ENCODE measurements at places on chromosomes 6 and 20. TPM values are rescaled to one million over a fixed set of nuclear protein-coding genes. Genes with fewer than 3 reads are reported as not detected.

GRCh38 chr6:4176907-4177306 lies 41.5 kb upstream of the ECI2 start:
- DNase-seq, result no peak

DNA sequence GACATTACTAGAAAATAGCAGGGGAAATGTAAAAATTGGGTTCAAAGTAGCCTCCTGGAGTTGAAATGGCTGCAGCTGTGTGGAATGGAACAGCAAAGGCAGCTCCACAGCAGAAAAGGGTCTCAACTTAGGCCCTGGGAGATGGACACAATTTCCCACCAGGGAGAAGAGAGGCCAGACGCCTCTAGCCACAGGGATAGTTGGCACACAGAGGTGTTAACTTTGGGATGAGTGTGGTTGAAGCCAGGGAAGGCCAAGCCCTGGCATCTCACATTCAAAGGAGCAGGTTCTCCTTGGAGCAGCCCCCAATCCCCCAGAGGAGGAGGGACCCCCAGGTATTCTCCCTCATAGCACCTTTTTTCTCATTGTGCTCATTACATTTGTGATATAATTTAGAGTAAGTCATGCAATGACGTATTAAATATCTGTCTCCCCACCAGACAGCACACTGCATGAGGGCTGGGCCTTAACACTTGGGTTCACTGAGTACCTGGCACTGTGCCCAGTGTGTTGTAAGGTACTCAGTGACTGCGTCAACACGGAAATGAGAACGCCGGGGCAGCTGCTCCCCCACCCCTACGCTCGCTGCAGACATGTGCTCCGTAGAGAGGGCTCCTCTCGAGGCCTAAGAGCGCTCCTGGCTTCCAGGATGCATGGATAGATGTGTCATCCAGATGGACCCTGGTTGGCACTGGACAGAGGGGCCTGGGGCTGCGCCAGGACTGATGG lies 76.0 kb upstream of the CD93 start:
- DNase-seq, result no peak

DNA sequence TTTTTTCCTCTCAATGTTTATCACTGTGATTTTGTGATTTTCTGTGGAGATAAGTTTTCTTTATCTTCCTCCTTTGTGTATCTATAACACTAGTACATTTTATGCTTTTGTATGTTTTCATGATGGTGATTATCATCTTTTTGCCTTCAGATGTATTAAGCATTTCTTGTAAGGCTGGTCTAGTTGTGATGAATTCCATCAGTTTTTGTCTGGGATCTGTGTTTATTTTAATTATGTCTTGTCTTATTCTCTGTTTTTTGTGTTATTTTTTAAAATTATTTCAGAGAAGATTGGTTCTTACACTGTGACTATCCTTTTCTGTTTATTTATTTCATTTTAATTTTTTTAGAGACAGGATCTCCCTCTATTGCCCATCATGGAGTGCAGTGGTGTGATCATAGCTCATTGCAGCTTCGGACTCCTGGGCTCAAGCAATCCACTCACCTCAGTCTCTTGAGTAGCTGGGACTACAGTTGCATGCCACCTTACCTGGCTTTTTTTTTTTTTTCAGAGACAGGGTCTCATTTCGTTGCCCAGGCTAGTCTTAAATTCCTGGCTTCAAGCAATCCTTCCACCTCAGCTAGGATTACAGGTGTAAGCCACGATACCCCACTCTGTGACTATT lies 187.4 kb downstream of the SLC16A10 start:
- DNase-seq, result no peak

DNA sequence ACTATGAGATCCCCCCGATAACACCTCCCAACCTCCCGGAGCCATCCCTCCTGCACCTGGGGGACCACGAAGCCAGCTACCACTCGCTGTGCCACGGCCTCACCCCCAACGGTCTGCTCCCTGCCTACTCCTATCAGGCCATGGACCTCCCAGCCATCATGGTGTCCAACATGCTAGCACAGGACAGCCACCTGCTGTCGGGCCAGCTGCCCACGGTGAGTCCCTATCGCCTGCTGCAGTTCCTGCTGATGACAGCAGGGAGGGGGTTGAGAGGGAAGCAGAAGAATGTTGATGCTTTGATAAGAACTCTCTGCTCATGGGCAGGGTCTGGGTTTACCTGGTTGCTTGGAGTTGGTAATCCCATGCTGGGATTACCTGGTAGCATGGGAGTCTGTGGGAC lies 91.9 kb downstream of the TOX2 start:
- no peak for DNase-seq

DNA sequence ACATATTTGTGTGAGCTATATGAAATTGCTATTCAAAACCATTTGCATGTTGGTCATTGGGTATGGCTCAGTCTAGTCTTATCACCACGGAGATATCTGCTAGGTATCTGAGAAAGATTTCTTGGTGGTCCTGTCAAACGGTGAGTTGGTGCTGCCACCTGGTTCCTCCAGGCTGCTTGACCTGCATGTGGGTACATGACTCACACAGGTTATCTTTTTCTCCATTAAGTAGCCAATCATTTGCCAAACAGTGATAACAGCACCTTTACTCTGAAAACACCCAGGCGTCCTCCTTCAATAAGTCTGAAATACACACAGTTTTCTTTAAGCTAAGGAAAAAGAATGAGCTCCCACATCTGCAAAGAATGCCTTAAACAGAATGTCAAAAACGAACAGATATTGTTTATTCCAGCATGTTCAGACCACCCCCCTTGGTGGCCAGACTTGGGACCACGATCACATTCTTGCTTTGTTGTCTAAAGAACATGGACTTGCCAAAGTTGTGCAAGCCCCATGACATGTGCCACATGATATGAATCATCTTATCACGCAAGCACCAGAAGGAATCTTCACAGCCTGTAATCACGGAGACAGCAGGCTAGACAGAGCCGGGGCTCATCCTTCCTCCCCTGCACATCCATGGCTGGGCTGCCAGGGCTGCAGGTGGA lies 200.7 kb upstream of the THBS2 start:
- peak; percentile 94 for DNase-seq

- DNase-seq, result no peak
These were observed 94.5 kb downstream of the TULP4 start for GRCh38 chr6:158406736-158407135.

FNDC11 gene
- 0.15 TPM for polyA plus RNA-seq

TMEM170B gene
- polyA plus RNA-seq, result 0.14 TPM

All from GM23248 (cell line).